ENCODE measurements at places on chromosomes 16 and 17.

GRCh38 chr17:72113751-72114150, 7.1 kb upstream of the SOX9 start:
- DNase-seq = no peak

DNA sequence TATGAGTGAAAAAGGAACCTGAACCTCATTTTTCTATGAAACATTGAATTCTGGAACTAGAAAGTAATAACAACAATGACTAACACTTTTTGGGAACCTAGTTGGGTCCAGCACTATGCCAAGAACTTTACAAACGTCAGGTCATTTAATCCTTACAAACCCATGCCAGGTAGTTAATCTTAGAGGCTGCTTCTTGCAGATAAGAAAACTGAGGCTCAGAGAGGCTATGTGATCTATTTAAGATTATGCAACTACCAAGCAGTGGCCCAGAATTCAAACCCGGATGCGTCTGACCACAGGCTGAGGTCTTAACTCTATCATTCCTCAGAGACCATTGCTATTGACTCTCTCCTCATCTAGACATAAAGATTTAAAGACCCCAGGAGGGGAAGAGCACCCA, 358.7 kb downstream of the GRIN2A start:
- no peak for DNase-seq

DNA sequence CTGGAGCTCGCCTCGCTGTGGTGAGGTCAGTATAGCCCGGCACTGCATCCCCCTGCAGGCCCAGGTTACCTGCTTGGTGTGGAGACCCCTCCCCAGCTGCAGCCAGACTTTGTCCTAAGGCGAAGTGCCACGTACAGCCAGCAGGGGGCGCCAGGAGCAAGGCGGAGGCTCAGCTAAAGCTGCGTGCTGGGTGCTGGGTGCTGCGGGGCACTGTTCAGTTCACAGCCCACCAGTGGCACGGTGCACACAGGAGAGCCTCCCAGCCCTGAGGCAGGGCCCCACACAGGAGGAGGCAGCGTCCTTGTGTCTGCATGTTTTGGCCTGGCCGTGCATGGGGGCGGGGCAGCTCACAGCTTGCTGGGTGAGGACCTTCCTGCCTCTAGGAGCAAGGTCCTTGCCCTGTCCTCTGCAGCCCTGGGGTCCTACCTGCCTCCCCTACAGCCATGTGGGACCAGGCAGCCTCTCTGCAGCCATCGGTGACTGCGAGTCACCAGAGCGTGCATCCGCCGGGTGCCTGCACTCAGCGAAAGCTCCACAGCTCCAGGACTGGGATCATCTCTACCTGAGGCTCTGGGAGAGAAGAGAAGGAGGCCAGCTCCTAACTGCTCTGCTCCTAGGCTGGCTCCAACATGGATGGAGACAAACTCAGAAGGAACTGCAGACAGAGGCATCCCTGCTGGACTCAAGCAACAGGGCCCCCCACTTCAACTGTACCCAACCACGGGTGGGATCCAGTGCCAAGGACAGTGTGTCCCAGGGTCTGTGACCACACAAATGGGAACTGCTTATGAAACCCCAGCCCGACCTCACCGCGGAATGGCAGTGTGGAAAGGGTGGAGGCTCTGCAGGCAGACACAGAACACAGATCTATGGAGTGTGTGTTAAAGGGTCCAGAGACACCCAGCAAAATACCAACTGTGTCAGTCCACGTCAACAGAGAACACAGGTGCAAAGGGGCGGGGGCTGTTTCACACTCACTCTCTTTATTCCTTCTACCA, 19.0 kb downstream of the SLC7A5 start:
- peak; percentile 98 for DNase-seq

GRCh38 chr16:81996664-81997509, 14.4 kb downstream of the SDR42E1 start:
- peak; percentile 33 for DNase-seq

GRCh38 chr16:75590920-75591843, 25.0 kb downstream of the GABARAPL2 start:
- DNase-seq = no peak

- no peak for DNase-seq
Observed at GRCh38 chr16:8572919-8573724, 17.2 kb downstream of the TMEM114 start.

- DNase-seq = no peak
Observed at GRCh38 chr17:54455251-54455868, 445.3 kb upstream of the TOM1L1 start.

- peak; percentile 29 for DNase-seq
Observed at GRCh38 chr16:11100239-11100750, 155.7 kb downstream of the SOCS1 start.

GRCh38 chr16:80720804-80721371, 83.5 kb downstream of the CDYL2 start:
- no peak for DNase-seq
